Nucleus accumbens (tissue), 56 donors: ENCODE measurements at places on chromosomes 16 and 17.

GRCh38 chr17:41687828-41688640 lies 651 bp upstream of the EIF1 start:
- DNase-seq, result no peak

DNA sequence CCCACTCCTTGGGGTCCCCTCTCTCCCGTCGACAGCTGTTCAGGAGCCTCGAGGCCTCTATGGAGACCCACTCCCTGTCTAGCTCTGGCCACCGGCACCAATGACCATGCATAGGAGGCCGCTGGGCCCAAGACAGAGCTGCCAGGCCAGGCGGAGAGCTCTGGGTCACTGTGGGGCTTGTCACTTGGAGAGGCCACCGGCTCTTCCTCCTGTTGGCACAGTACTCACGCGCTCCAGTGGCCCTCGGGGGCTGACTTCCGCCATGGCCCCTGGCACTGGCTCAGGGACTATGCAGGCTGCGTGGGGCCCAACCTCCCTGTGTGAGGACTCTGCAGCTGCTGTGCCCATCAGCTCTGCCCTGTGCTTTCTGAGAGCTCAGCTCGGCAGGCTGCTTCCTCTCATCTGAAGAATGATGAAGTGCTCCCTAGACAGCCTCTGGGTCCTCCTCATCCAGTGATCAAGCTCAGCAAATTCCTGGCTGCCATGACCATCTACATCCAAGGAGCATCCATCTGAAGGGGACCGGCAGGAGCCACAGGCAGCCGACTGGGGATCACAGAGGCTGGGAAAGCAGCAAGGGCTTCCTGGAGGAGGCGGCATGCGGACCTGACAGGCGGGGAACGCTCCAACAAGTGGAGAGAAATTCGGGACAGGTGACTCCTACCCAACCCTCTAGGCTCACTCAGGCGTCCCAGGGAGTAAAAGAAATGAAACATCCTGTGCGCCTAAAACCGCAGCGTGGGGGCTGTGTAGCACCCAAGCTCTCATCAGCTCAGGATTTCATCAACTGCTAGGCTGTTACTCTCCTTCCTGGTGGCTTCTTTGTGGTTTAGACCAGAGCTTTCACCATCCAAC lies 16.8 kb downstream of the GALNS start:
- no peak for DNase-seq

DNA sequence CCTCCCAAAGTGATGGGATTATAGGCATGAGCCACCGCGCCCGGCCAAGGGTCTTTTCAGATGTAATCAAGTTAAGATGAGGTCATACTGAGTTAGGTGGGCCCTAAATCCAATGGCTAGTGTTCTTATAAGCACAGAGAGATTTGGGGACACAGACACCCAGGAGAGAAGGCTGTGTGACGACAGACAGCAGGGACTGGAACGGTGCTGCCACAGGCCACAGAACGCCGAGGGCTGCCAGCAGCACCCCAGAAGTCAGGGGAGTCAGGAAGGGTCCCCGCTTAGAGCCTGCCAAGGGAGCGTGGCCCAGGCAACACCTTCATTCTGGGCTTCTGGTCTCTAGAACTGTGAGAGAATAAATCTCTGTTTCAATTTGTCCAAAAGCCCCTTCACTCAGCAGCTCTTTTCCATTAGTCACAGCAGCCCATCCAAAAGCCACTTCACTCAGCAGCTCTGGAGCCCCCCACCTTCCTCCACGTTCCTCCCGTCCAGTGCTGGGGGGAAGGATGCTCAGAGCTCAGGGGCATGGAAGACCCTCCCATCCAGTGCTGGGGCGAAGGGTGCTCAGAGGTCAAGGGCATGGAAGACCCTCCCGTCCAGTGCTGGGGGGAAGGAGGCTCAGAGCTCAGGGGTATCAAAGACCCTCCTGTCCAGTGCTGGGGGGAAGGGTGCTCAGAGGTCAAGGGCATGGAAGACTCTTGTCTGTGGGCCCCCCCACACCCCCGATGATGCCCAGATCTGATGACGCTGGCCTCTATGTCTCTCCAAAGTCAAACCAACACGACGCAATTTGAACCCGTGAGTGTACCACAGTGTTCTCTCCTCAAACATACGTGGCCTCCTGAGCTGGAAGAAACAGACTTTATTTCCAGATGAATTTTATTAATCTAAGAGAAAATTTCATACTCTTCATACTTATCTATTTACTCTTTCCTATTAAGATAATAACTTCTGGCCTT lies 11.9 kb downstream of the RAB40B start:
- no peak for DNase-seq

- no peak for DNase-seq
Measured at GRCh38 chr17:49378311-49378710, 16.3 kb upstream of the ZNF652 start.

GRCh38 chr17:83175119-83175821 lies 95.9 kb downstream of the METRNL start:
- DNase-seq, result no peak

GRCh38 chr16:1002399-1003166 lies 21.0 kb downstream of the SOX8 start:
- DNase-seq, result peak; percentile 10

- no peak for DNase-seq
Measured at GRCh38 chr17:38338535-38338934, 5.2 kb downstream of the GPR179 start.

DNA sequence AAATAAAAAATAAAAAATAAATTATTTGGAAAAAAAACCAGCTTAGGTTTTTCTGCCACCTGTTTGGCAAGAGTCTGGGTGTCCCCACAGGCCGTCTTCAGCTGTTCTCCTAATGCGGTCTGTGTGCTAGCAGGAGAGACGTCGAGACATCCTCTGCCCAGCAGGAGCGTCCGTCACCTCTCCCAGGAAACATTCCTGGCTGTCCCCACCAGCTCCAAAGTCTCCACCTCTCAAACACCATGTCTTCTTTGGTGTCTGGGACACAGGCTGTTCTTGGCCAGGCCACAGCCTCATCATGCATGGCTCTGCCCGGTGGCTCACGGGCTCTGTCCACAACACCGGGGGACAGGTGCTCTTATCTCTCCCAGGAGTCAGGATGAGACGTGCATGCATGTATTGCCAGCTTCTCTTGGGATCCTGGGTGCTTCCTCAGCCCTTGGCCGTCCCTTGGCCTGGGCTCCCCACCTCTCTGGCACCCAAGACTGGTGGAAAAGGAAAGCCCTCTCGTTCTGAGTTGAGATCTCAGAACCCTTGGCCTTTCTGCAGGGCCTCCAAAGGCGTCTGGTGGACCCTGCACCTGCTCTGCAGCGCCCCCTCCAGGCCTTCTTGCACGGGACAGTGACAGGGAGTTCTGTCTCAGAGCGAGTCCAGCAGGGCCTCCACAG lies 84.9 kb upstream of the CBX4 start:
- no peak for DNase-seq

- no peak for DNase-seq
Measured at GRCh38 chr16:947255-947921, 23.4 kb downstream of the LMF1 start.

DNA sequence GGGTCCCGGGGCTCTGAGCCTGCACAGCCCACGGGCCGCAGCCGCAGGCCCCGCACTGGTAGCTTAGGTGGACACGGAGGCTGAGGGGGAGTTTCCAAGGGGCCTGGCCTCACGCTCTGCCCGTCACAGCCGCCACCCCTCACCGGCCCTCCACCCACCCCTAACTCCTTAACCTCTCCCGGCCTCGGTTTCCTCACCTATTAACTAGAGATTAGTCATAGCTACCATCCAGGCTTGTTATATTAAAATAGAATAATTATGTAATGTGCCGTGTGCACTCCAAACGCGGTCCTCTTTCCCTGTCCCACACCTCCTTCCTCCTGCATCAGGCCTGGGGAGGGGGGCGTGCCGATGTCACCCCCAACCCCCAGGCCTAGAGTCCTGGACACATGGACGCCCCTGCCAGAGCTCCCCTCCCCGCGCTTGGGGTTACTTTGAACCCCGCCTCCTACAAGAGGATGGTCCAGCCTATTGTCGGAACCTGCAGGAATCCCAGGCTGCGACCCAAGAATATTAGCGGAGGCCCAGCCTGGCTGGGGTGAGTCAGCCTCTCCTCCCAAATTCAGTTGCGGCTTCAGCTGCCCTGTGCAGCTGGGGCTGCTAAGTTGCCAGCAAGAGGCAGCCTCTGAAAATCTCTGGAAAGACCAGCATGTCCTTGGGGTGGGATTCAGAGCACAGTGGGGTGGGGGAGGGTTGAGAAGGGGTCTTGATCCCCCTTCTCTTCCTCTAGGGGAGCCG lies 17.3 kb downstream of the SOCS3 start:
- DNase-seq, result no peak

- DNase-seq, result no peak
Measured at GRCh38 chr17:43545383-43545632, 832 bp downstream of the ETV4 start.

DNA sequence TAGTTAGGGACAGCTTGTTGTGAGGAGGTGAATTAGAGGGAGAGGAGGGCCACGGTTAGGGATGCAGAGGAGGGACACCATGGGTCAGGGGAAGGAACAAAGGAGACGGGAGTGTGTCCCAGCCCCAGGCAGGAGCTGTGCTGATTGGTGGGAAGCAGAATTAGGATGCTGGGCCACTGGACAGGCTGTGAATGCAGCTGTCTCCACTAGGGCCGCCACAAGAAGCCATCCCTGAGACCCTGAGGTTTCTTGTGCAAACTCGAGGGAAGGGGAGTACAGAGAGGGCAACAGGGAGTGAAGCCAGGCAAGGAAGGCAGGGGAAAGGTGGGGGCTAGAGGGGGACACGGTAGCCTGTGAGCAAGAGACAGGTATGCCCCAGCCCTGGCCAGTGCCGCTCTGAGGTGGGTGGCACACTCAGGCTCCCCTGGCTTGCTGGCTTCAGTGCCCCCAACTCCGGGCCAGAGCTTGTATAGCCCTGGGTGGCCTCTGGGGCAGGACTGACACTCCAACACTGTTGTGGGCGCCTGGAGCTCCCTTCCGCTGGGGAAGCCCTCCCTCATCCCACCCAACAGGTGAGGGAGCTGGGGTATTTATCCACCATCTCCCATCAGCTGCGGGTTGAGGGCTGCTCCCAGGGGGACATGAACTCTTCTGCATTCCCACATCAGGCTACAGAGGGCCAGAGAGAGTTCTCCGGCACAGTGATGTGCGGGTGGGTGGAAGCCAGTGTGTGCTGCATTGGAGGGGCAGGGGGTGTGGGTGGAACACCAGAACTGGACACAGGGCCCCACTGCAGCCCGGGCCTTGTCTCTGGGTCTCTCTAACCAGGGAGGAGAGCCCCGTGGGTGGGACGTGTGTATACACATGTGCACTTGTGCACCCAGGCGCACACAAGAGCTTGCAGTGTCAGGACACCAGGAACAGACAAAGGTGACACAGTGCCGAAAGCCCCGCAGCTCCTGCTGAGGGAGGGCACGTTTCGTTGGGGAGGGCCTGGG lies 8.3 kb upstream of the SPPL2C start:
- DNase-seq, result no peak

GRCh38 chr16:8959921-8960787 lies 3.6 kb downstream of the USP7 start:
- no peak for DNase-seq

DNA sequence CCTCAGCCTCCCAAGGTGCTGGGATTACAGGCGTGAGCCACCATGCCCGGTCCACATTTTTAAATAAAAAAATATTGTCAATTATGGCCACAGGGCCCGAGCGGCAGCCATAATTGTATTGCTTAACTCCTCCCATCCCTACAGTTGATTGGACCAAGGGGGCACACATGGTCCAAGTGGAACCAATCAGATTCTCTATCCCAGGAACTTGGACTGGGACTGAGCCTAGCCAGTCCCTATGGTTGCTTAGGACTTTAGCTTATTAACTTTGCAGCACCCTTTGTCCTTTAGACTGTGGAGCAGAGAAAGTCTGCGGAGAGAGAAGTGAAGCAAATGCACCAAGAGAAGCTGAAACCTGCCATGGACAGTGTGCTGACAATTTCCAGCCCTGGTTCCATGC lies 5.5 kb upstream of the RDM1 start:
- no peak for DNase-seq

DNA sequence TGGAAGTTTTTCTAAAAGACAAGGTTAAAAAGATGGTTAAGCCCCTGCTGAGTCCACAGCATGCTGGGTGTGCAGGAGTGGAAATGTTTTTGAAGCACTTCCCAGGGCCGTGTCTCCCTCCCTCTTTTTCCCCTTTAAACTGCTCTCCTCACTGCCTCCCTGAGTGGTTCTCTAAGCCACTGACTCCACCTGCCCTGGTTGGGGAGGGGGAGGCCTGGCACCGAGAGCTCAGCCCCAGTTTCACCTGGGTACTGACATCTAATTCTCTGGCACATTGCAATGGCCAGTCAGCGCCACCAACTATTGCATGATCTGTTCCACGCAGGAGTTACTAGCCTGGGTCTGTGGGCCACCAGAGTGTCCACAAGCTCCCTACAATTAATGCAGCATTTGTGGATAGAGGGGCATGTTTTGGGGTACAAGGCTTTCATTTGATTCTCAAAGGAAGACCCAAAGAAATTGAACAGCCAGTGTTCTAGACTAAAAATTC lies 22.7 kb downstream of the MPP3 start:
- no peak for DNase-seq

DNA sequence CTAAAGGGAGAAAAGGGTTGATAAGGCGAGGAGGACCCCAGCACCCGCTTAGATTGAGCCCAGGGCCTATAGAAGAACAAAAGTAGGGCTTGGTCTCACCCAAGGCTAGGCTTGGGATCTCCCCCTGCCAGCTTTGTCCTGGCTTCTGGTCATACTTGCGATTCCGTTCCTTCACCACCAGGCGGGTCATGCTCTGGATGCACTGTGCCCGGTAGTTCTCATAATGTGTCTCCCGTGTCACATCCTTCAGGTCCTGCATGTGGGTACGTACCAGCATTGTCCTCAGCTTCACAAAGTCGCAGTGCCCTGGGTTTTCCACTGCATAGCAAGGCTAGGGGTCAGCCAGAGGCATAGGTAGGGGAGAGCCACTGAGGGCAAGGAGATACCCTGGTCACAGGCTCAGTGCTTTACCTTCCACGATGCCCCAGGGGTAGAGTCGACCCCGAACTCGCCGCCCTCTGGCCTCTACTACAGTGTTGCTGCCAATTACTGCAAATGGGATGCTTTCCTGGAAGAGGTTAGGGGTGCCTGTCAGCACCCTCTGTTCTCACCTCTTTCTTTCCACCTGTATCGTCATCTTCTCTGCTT lies 6.5 kb upstream of the MTMR4 start:
- no peak for DNase-seq

GRCh38 chr17:55063885-55064874 lies 95.6 kb downstream of the STXBP4 start:
- no peak for DNase-seq

DNA sequence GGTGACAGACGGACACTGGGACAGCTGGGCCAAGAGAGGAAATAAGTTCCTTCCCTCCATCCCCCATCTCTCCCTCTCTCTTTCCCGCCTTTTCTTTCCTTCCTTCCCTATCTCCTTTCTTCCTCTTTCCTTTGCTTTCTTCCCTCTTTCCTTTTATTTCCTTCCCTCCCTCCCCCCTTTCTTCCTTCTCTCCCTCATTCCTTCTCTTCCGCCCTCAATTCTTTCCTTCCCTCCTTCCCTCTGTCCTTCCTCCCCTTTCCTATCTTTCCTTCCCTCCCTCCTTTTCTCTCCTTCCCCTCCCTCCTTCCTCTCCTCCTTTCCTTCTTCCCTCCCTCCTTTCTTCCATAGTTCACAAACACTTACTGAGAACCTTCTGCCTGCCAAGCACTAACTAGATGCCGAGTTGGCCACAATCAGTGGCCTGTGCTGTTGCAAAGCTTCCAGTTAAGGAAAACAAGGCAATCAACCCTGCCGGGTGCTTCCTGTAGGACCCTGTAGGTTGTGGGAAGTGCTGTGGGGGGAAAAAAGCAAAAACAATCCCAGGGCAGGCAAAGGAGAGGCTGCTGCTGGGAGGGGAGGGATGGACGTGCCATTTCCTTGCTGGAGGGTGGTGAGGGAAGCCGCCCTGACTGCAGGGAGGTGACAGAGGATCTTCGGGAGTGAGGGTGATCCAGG lies 31.7 kb downstream of the ABCC6 start:
- DNase-seq, result no peak
